ENCODE measurements at places on chromosomes 5 and 9.

GRCh38 chr5:117487556-117487955 lies 912.9 kb upstream of the SEMA6A start:
- DNase-seq: no peak

GRCh38 chr9:80952363-80952922 lies 736.9 kb downstream of the TLE1 start:
- no peak for DNase-seq

- no peak for DNase-seq
Measured at GRCh38 chr9:91586282-91586681, 162.7 kb upstream of the NFIL3 start.

DNA sequence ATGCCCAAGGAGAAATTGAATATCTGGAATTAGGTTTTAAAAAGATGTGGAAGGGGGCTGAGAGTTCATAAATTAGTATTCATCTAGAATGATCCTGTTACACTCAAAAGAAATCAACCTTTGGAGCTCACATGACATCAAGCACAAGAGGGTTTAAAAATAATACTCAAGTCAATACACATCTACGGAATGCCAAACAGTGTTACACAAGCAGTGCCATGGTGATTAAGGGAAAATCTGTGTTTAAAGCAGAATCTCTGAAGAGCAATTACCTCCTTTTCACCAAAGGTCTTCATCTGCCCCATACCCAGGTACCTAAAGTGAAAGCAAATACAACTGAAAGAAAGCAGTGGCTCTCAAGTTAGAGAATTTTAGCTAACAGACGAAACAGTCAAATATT lies 261.6 kb downstream of the NFIB start:
- DNase-seq: no peak

- no peak for DNase-seq
Measured at GRCh38 chr5:95798048-95798447, 24.5 kb downstream of the GLRX start.

- no peak for DNase-seq
Measured at GRCh38 chr9:91312717-91313325, 48.9 kb downstream of the AUH start.

DNA sequence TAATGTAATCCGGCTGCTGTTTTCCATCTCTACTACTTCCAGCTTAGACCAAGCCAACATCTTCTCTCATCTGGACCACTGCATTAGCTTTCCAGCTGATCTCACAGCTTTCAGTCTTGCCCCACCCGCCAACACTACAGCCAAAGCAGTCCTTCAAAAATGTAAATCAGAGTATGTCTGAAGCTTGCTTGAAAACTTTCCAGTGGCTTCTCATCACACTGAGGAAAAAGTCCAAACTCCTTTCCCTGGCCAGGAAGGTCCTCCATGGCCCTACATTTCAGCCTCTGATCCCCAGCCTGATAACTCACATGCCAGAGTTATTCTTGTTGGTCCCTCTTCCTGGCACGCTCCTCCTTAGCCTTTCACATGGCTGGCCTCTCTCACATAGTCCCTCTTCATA lies 38.5 kb downstream of the TTC1 start:
- no peak for DNase-seq

DNA sequence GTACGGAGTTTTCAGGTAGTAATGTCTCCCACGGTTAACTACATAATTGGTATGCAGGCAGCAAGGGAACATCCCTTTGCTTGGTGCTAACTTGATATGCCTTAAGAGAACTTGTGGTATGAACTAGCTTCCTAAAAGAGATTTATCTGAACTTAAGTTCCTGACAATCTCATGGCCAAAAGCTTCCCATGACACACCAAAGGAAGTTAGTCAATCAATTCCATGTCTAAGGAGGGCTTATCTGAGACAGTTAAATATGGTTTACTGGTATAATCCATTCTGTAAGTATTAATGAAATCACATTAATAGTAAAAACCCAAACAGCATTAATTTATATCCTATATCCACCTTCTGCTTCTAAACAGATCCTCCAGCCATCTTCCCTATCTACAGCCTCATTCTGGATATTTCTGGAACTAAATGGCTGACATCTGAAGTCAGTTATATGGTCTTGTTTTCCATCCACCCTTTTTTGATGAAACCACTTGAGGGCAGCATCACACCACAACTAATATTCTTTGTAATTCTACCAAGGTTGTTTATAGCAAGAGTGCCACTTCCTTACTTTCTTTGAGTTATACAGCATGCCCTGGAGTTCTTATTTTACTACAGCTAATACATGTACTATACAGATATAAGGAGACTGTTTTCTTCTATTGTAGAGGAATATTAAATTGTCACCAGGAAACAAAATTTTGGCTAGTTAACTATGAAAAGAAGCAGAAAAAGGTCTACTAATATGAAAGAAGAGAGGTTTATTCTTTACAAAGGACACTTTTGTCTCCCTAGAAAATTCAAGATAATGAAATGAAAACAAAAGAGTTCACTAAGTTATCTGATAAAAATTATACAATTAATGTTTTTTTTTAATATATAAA lies 34.7 kb downstream of the SHOC1 start:
- DNase-seq: peak; percentile 50

- DNase-seq: no peak
Measured at GRCh38 chr5:112703866-112704820, 33.5 kb upstream of the APC start.

- DNase-seq: peak; percentile 23
Measured at GRCh38 chr9:80922544-80922943, 766.8 kb downstream of the TLE1 start.

DNA sequence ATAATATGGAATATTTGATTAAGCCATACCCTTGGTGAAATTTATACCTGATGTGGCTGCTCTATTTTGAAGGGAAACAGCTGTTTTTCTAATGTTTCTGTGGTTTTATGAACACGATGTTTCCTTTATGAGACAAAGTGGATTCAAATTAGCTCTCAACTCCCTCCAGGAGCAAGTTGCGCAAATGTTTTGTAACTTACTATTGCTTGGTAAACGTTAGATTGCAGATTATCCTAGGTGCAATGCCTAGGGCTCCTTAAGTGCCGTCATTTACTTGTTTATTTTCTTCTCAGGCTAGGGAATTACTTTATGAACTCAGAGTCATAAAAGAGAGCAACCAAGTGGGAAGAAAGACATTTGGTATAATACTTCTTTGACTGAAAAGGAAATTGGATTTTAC lies 763.1 kb downstream of the TAF11L14 start:
- no peak for DNase-seq

DNA sequence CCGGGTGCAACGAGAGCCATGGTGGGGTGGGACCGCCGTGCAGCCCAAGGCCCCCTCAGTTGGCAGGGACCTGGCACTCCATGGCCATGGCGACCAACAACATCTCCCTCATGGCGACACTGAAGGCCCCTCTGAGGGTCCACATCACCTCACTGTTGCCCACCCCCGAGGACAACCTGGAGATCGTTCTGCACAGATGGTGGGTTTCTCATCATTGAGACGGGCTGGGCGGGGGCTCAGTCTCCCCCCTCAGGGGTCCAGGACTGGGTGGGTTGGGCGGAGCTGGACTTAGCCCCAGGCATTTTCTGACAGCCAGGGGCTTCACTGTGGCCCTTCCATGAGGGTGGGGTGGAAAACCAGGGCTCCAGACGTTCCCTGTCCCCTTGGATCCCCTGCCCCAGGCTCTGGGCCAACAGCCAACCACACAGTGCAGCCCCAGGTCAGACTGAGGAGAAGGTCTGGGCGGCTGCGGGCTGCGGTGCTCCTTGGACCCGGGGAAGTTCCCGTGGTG lies 734 bp downstream of the PAEP start:
- DNase-seq: no peak

DNA sequence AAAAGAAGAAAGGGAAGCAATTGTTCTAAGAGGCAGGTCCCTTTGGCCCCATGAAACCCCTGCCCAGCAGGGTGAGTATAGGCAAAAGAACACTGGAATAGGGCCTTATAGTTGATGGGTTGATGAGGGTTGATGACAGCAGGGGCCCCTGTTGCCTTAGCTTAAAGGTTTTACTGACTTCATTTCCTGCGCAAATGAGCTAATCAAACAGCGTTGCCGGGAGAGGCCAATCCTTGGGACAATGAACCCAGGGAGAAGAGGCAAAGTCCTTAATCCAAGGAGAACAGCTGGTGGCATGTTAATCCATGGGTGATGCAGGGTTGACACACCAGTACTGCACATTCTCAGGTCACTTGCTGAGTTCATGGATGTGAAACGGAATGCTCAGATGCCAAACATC lies 22.0 kb upstream of the EPB41L4B start:
- no peak for DNase-seq

GRCh38 chr9:132054024-132054423 lies 25.6 kb downstream of the MED27 start:
- no peak for DNase-seq

DNA sequence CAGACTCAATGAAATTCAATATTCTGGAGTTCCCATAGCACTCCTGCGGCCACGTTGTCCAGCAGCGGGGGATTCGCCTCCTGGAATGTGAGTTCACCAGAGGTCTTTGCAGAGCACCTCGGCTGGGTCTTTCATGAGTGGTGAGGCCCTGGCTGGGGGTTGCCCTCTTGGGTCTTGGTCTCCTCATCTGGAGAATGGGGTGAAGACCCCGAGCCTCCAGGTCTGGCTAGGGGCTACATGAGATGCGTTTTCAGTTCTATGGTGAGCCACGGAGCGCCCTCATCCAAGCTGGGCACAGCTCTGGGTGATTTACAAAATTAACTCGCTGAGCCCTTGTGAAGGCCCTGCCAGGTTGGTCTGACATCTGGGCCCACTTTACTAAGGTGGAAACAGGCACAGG lies 37.5 kb upstream of the RXRA start:
- DNase-seq: no peak

- no peak for DNase-seq
Measured at GRCh38 chr5:179916523-179916922, 8.8 kb upstream of the TBC1D9B start.

GRCh38 chr9:120734607-120735410 lies 20.5 kb upstream of the MEGF9 start:
- no peak for DNase-seq

DNA sequence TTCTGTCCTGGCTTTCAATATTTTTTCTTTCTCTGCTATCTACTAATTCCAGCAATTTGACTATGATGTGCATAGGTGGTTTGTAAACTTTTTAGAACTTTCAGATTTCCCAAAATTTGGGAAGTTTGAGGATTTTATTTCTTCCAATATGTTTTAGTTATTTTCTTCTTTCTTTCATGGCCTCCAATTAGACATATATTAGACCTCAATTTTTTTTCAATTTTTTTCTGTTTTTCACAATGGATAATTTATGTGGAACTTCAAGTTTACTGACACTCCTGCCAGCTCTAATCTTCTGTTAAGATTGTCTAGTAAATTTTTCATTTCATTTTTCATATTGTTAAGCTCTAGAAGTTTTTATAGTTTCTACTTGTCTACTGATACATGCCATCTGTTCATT lies 163.3 kb downstream of the SAXO1 start:
- no peak for DNase-seq

GRCh38 chr5:126801992-126802294 lies 25.0 kb downstream of the LMNB1 start:
- no peak for DNase-seq

DNA sequence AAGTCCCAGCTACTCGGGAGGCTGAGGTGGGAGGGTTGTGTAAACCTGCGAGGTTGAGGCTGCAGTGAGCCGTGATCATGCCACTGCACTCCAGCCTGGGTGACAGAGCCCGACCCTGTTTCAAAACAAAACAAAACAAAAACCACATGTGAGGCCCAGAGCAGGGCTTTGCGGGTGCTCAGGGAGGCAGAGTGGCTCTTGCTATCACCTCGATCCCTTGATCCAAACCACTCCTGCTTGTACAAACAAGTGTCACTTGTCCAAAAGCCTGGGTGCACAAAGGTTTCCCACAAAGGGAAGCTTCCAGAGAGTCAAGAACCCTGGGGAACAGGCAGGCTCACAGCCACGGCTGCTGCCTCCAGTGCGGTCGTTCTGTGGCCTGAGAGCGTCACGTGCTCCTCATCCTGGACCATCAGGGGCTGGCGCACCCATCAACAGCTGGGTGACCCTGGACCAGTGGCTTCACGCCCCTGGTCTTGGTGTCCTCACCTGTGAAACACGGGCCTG lies 162.7 kb downstream of the C9orf50 start:
- DNase-seq: peak; percentile 9

GRCh38 chr5:77971776-77972468 lies 195.8 kb upstream of the TBCA start:
- DNase-seq: no peak

- DNase-seq: no peak
Measured at GRCh38 chr9:129223551-129224208, 45.6 kb upstream of the IER5L start.

DNA sequence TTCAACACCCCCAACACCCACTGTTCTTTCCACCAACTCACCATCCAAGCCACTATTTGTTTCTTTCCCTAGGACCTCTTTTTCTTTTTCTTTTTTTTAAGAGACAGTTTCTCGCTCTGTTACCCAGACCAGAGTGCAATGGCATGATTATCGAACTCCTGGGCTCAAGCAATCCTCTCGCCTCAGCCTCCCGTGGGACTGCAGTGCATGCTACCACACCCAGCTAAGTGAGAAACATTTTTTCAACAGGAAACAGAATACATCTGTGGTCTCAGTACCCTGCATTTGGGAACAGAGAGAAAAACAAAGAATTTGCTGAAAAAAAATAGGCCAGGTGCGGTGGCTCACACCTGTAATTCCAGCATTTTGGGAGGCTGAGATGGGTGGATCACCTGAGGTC lies 24.6 kb downstream of the B4GALT1 start:
- no peak for DNase-seq

DNA sequence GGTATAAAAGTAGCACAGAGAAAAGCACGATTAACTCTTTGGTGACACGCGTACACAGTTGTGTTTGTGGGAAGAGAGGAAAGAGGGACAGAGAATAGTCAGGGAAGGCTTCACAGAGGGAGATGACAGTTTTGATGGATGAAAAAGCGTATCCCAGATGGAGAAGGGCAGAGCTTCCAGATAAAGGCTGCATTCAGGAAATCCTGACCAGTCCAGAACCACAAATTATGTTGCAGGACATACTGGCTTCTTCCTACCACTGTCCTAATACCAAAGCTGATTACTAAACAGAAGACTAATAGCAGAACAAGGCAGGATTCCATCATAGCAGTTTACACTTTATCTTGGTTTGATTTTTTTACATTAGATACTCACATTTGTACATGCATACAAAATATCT lies 34.5 kb downstream of the SLC31A2 start:
- DNase-seq: no peak

GRCh38 chr5:74083096-74083791 lies 457.2 kb downstream of the ARHGEF28 start:
- DNase-seq: no peak

Data from stimulated activated naive B cell treated with anti-CD40 and anti-IgM and Interleukin-4, amounts not matched to agents 10 μg/mL and 1 μg/mL and 100 μg/mL, for 72 hours (primary cell).